Activated naive CD4-positive, alpha-beta T cell treated with anti-CD3 and anti-CD28 coated beads, Interleukin-2, amount 10 ng/mL, durations not matched to agents 5 hours and 36 hours (primary cell): ENCODE measurements at places on chromosomes 4 and X. TPM values are rescaled to one million over a fixed set of nuclear protein-coding genes. Genes with fewer than 3 reads are reported as not detected.

Gene C1QTNF7
- not detected for total RNA-seq

Gene SMIM14
- total RNA-seq: 4.2 TPM

Gene GLRA2
- not detected for total RNA-seq

Gene SRPX2
- total RNA-seq: not detected

Gene PARM1
- not detected for total RNA-seq

Gene KIAA1210
- total RNA-seq: not detected

Gene PLK4
- total RNA-seq: 40.1 TPM

Gene EPHA5
- not detected for total RNA-seq

Gene PDZD4
- 1.5 TPM for total RNA-seq

Gene FAM114A1
- total RNA-seq: 1.6 TPM

Gene QRFPR
- not detected for total RNA-seq

Gene SCML1
- total RNA-seq: 6.6 TPM

Gene COL4A5
- not detected for total RNA-seq

Gene SMARCA1
- not detected for total RNA-seq

Gene PAK3
- 0.33 TPM for total RNA-seq

Gene HTRA3
- total RNA-seq: not detected

Gene FAM236B
- not detected for total RNA-seq

Gene HMGB3
- 52.0 TPM for total RNA-seq

Gene PCDH18
- total RNA-seq: 0.10 TPM

Gene CNKSR2
- total RNA-seq: 8.9 TPM

Gene NHSL2
- total RNA-seq: 0.48 TPM

Gene ANK2
- total RNA-seq: 0.05 TPM

Gene CYBB
- 0.07 TPM for total RNA-seq

Gene KCNE5
- 0.31 TPM for total RNA-seq

Gene ARMCX2
- 3.1 TPM for total RNA-seq

Gene ZCCHC4
- total RNA-seq: 10.0 TPM

Gene CLIC2
- 0.22 TPM for total RNA-seq

Gene GPR173
- not detected for total RNA-seq

Gene MMAA
- 9.2 TPM for total RNA-seq

Gene DDX60
- 32.0 TPM for total RNA-seq

Gene DMRTC1B
- total RNA-seq: 0.13 TPM
